Endothelial cell of umbilical vein (primary cell): ENCODE measurements at places on chromosomes 1 and 21. TPM values are rescaled to one million over a fixed set of nuclear protein-coding genes. Genes with fewer than 3 reads are reported as not detected.

The IGFN1 gene
- total RNA-seq: not detected in 2 replicates

The RGS16 gene
- not detected in 2 replicates for total RNA-seq

The MTARC1 gene
- total RNA-seq: 3.5 and 4.8 TPM in 2 replicates

The BRDT gene
- not detected in 2 replicates for total RNA-seq

The ATP1A4 gene
- total RNA-seq: not detected in 2 replicates

The KRTAP11-1 gene
- total RNA-seq: not detected in 2 replicates

The CXADR gene
- total RNA-seq: 10.7 and 12.2 TPM in 2 replicates

The DMBX1 gene
- total RNA-seq: not detected in 2 replicates

The NR1I3 gene
- total RNA-seq: not detected in 2 replicates

The GRIK3 gene
- not detected in 2 replicates for total RNA-seq

The FAM3B gene
- not detected in 2 replicates for total RNA-seq

The OR2T11 gene
- not detected in 2 replicates for total RNA-seq

The CD58 gene
- total RNA-seq: 9.8 and 12.3 TPM in 2 replicates

The HSD11B1 gene
- total RNA-seq: not detected in 2 replicates

The KCNQ4 gene
- 0.07 and 0.23 TPM in 2 replicates for total RNA-seq

The DCST1 gene
- not detected in 2 replicates for total RNA-seq

The KIAA1614 gene
- 1.7 and 2.0 TPM in 2 replicates for total RNA-seq

The ADAMTSL4 gene
- 0.37 and 0.73 TPM in 2 replicates for total RNA-seq

The SPATA45 gene
- not detected in 2 replicates for total RNA-seq

The SLC44A5 gene
- total RNA-seq: 1.6 TPM in 2 replicates

The AJAP1 gene
- not detected in 2 replicates for total RNA-seq

The TNFRSF18 gene
- total RNA-seq: not detected in 2 replicates

The TNNT2 gene
- total RNA-seq: not detected in 2 replicates

The S100A7A gene
- total RNA-seq: not detected in 2 replicates

The KCNA2 gene
- not detected in 2 replicates for total RNA-seq

The NPL gene
- total RNA-seq: 0.75 and 1.3 TPM in 2 replicates

The TESK2 gene
- total RNA-seq: 2.1 and 2.2 TPM in 2 replicates

The GJB5 gene
- not detected in 2 replicates for total RNA-seq

The LRRC42 gene
- total RNA-seq: 26.1 and 28.1 TPM in 2 replicates

The ANGPTL1 gene
- total RNA-seq: 0.51 TPM in 1 of 2 replicates, not detected in the other

The PRKAA2 gene
- 0.78 and 1.2 TPM in 2 replicates for total RNA-seq

The TAF12 gene
- 15.3 and 18.2 TPM in 2 replicates for total RNA-seq

The PRR9 gene
- total RNA-seq: not detected in 2 replicates

The CHRM3 gene
- total RNA-seq: not detected in 2 replicates

The RHCE gene
- total RNA-seq: not detected in 2 replicates
